ENCODE measurements at places on chromosomes 5 and 9. TPM values are rescaled to one million over a fixed set of nuclear protein-coding genes. Genes with fewer than 3 reads are reported as not detected.

GRCh38 chr5:20241351-20241750, 253.4 kb upstream of the CDH18 start:
- no peak for DNase-seq

- no peak for DNase-seq
These were observed 41.4 kb downstream of the PUM3 start for GRCh38 chr9:2802494-2802921.

DNA sequence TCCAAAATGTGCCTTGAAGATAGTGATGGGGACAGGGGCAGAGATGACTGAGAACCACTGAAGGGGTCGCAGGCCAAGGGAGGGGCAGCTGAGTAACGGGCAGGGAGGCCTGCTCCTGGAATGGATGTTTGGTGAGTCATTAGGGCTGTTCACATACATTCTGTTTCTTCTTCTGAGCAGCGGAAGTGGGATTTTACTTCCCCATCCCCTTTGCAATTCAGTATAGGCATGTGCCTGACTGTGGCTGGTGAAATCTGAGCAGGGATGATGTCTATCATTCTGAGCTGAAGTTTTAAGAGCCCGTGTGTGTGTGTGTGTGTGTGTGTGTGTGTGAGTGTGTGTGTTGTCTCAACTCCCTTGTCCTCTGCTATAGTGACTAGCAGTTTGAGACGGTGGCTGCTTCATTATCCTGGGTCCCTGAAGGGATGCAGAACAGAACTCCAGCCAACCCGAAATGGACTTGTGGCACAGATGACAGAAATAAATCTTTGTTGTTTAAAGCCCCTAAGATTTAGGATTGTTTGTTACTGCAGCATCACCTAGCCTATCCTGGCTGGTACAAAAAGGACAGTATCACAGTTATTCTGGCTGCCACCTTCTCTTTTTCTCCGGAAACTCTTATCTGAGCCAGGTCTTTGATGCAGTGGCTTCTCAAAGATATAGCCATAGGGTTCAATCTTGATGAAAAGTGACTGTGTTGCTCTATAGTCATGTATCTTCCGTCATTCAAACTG, 29.2 kb upstream of the TGFBI start:
- no peak for DNase-seq

GRCh38 chr9:104774132-104774531, 10.2 kb downstream of the NIPSNAP3B start:
- DNase-seq: no peak

DNA sequence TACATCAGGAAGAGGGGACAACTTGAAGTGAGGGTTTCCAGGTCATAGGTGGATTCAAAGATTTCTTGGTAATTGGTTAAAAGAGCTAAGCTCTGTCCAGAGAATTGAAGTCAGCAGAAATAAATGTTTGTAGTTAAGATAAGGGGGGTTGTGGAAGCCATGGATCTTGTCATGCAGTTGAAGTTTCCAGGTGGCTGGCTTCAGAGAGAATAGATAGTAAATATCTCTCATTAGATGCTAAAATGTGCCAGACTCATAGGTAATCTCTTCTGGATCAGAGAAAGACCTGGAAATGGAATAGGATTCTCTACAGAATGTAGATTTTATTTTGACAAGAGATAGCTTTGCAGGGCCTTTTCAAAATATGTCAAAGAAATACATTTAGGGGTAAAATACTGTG, 491.7 kb downstream of the PRR16 start:
- DNase-seq: no peak

DNA sequence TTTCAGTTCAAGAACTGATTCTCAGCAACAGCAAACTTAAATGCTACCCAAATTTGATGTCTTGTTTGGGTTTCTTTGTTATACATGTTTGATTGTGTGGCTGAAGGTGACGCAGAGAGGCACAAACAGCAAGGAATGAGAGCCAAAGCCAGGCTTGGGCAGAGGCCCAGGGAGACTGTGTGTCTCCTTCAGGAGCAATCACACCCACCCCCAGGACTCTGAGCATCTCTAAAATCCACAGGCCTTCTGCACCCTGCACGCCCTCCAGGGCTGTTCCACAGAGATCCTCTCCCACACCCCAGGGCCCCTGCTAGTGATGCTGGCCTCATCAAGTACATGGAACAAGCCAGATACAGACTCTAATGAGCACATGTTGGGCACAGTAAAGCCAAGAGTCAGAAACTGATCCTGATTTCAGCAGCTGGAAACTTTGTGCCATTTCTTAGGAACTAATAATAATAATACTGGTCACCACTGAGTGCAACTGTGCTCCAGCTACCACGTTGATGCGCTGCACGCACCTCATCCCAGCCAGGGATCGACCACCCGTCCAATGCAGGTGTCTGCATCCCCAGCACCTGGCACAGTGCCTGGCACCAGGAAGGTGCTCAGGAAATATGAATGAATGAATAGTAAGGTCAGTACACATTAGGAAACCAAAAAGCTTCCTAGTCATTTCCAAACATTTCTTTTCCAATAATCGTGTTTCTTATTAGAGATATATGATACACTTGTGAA, 54.6 kb upstream of the TCF7 start:
- no peak for DNase-seq

DNA sequence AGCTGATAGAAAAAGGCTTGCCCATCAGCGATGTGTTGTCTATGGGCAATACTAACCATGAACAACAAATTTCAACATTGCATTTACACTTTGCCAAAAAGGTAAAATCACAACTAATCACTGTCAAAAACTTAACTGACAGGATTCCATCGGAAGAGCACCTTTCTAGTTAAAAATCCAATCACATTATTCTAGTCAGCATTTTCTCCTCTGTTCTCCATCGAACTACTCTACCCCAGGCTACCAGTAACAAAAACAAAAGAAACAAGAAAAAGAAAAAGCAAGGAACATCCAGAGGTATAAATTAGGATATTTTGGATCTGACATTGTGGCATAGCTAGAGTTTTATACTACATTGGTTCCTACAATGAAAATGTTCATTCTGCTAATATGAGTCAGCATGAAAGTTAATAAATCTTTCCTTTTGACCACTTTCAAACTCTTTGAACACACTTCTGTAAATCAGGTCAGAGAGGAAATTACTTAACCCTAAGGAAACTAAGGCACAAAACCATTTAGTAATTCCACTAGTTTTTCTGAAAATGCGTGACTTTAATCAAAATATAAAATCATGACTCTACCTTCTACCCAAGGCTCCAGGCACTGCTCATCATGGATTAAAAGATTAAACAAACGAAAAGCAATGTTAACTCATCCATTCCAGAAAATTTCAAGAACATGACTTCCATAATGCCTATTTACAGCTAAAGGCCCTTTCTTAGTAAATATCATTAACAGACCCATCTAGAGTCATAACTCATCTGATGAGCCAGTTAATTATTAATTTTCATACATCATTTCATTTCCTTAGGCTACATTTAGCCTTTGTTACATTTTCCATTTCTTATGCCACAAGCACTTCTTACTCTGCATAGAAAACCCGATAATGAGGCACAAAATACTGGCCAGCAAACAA, 10.2 kb downstream of the GLIS3 start:
- DNase-seq: no peak

DNA sequence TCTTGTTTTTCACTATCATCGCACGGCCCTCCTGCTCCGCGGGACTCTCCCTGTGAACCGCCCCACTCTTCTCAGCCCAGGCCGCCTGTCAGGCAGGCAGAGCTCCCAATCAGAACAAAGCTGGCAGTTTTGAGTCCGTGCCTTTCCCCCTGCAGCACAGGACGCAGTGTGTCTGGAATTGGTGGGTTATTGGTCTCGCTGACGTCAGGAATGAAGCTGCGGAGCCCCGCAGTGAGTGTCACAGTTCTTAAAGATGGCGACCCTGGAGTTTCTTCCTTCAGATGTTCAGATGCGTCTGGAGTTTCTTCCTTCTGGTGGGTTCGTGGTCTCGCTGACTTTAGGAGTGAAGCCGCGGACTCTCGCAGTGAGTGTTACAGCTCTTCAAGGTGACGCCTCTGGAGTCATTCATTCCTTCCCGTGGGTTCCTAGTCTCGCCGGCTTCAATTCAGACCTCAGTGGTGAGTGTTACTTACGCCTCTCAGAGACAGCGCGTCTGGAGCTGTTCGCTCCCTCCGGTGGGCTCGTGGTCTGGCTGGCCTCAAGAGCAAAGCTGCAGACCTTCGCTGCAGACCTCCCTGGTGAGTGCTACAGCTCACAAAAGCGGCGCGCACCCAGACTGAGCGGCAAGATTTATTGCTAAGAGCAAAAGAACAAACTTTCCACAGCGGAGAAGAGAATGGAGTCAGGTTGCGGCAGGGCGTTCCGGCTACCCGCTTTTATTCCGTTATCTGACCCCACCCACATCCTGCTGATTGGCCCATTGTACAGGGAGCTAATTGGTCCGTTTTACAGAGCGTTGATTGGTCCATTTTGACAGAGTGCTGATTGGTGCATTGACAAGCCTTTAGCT, 7.4 kb downstream of the ZDHHC11B start:
- DNase-seq: no peak

DNA sequence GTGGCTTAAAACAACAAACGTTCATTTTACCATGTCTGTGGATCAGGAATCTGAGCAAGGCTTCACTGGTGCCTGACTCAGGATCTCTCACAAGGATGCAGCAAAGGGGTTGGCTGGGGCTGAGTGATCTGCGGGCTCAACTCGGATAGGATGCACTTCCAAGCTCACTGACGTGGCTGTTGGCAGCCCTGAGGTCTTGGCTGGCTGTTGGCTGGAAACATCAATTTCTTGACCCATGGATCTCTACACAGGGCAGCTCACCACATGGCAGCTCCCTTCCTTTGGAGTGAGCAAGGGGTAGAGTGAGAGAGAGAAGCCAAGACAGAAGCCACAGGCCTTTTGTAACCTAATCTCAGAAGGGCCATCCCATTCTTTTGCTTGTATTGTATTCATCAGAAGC, 202.1 kb downstream of the NXNL2 start:
- DNase-seq: no peak

- no peak for DNase-seq
These were observed 42.4 kb upstream of the ELL2 start for GRCh38 chr5:96004087-96004486.

GRCh38 chr5:72767289-72768010, 49.0 kb upstream of the TNPO1 start:
- no peak for DNase-seq

GRCh38 chr9:78573205-78573604, 276.3 kb downstream of the PSAT1 start:
- DNase-seq: no peak

RGMB gene
- total RNA-seq: 17.0 TPM

ADRB2 gene
- total RNA-seq: 5.6 TPM

EIF4E1B gene
- not detected for total RNA-seq

ANKRD18B gene
- 1.2 TPM for total RNA-seq
